NCI-H510A treated with DMSO at 0.1 percent for 48 hours (cell line): ENCODE measurements at places on chromosomes 5 and 9.

- no peak for DNase-seq
Observed at GRCh38 chr5:127683008-127683407, 20.2 kb upstream of the CCDC192 start.

DNA sequence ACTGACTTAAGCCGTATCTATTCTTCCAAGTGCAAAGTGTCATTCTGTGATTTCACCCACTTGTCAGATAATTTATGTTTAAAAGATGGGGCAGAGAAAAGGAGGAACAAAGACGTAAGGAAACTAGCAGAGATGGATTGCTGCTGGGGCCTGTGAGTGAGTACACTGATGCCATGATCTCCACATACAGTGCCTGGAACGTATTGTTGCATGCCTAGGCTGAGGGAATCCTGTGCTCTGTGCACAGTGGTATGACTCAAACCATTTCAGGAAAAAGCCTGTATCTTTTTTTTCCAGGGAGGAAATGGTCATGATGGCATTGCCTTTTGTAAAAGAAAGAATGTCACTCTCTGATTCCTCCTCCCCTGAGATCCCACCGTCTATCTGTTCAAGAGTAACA lies 359.5 kb upstream of the ADAMTS16 start:
- DNase-seq, result no peak

DNA sequence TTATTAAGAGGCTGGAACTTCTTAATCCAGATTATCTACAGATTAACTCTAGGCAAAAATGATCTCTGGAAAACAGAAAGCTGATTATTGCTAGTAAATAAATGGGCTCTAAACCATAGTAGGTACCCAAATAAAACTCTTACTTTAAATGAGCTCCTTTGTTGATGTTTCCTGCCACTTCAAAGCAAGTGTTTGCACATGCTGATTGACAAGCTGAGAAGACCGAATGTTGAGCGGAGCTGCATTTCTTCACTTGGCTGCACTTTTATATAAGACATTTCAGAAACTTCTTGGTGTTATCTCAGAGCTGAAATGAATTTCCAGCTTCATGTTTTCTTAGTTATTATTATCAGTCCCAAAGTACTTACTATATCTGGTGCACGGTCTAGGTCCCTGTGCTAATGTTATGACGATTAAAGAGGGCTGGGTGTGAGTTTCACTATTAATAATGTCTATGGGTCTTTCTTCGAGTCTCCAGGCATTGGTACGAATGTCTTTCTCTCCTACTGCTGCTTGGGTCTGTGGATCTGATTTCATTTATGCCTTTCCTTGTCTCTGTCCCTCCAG lies 58.6 kb upstream of the CTXN3 start:
- DNase-seq, result peak; percentile 24

GRCh38 chr5:175815126-175815913 lies 56.1 kb upstream of the CPLX2 start:
- no peak for DNase-seq

- DNase-seq, result no peak
Observed at GRCh38 chr5:39399135-39400036, 25.4 kb downstream of the DAB2 start.

- DNase-seq, result no peak
Observed at GRCh38 chr9:86350006-86350760, 4.0 kb downstream of the TUT7 start.

DNA sequence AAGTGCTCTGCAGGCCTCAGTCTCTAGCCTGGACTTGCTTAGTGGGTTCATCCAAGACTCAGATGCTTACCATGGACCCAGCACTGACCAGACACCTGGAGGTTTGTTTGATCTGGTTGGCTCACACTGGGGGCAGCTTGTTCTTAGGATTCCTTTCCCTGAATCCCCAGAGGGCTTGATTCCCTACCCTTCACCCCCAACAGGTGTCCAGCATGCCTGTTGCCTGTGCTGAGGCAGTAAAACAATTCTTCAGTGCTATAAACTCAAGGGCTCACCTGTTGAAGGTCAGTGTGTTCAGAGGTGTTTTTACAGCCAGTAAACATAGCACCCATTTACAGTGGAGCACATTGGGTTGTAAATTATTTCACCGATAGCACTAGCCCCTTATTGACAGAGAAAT lies 123.8 kb upstream of the KLF4 start:
- DNase-seq, result no peak

DNA sequence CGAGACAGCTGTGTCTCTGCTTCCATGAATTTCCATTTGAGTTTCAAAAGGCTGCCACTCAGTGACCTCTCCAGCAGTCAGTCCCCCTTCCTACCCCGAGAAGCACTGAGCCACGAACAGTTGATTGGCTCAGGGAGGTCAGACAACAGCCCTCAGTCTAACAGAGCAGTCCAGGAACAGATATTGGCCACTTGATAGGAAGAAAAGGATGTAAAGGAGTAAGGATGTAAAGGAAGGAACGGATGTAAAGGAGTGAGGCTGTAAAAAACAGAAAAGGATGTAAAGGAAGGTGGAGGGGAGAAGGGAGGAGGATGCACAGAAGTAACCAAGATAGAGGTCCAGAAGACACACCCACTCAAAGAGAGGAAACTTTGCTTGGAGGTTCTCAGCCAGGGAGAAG lies 3.2 kb upstream of the NR4A3 start:
- peak; percentile 27 for DNase-seq
